ENCODE measurements at places on chromosomes 12 and 14. TPM values are rescaled to one million over a fixed set of nuclear protein-coding genes. Genes with fewer than 3 reads are reported as not detected.

NGB gene
- 1.3 TPM for total RNA-seq

RNF212B gene
- total RNA-seq, result 23.2 TPM

NAV3 gene
- total RNA-seq, result 21.9 TPM

TUBA1A gene
- total RNA-seq, result 269 TPM

KLHDC2 gene
- total RNA-seq, result 74.4 TPM

MYO1H gene
- total RNA-seq, result 1.7 TPM

KIAA0586 gene
- 62.0 TPM for total RNA-seq

ARMH4 gene
- 65.8 TPM for total RNA-seq

KIF5A gene
- 6.8 TPM for total RNA-seq
